ENCODE measurements at places on chromosomes 2 and 18. TPM values are rescaled to one million over a fixed set of nuclear protein-coding genes. Genes with fewer than 3 reads are reported as not detected.

FBLN7 gene
- 0.04 TPM for total RNA-seq

NT5C1B gene
- not detected for total RNA-seq

RFTN2 gene
- not detected for total RNA-seq

SLC5A7 gene
- total RNA-seq = not detected

ANKRD62 gene
- not detected for total RNA-seq

CYP27A1 gene
- total RNA-seq = 0.44 TPM

CLEC4F gene
- not detected for total RNA-seq

GPR75 gene
- total RNA-seq = 2.2 TPM

GLI2 gene
- total RNA-seq = 0.44 TPM

TFPI gene
- total RNA-seq = 0.42 TPM

AKAIN1 gene
- total RNA-seq = not detected

MAPRE3 gene
- total RNA-seq = 6.8 TPM
